CD8-positive, alpha-beta memory T cell (primary cell): ENCODE measurements at places on chromosomes 4 and X. TPM values are rescaled to one million over a fixed set of nuclear protein-coding genes. Genes with fewer than 3 reads are reported as not detected.

ATXN3L gene
- total RNA-seq: not detected

RTL9 gene
- not detected for total RNA-seq

AGTR2 gene
- not detected for total RNA-seq

HTATSF1 gene
- 45.2 TPM for total RNA-seq

ERVMER34-1 gene
- total RNA-seq: not detected

PLAC8 gene
- 17.8 TPM for total RNA-seq

ZCCHC12 gene
- total RNA-seq: not detected

ANXA3 gene
- not detected for total RNA-seq

PABPC5 gene
- total RNA-seq: not detected

MRFAP1L1 gene
- total RNA-seq: 54.9 TPM

POU3F4 gene
- total RNA-seq: not detected

ARX gene
- not detected for total RNA-seq

PDGFC gene
- total RNA-seq: not detected

MTNR1A gene
- total RNA-seq: not detected

NSUN7 gene
- not detected for total RNA-seq

COL4A5 gene
- total RNA-seq: not detected

SYTL4 gene
- total RNA-seq: not detected

TRAM1L1 gene
- total RNA-seq: not detected

TIMP1 gene
- 7.8 TPM for total RNA-seq

ARHGAP24 gene
- not detected for total RNA-seq

RNF150 gene
- total RNA-seq: not detected

CLDN34 gene
- not detected for total RNA-seq

CNKSR2 gene
- 4.1 TPM for total RNA-seq

FDCSP gene
- not detected for total RNA-seq

CT45A10 gene
- not detected for total RNA-seq

TLR10 gene
- total RNA-seq: not detected

SSX2 gene
- not detected for total RNA-seq

FAM50A gene
- total RNA-seq: 79.5 TPM

TET2 gene
- total RNA-seq: 28.0 TPM

FGG gene
- not detected for total RNA-seq

ADRA2C gene
- not detected for total RNA-seq

SOWAHD gene
- total RNA-seq: 0.55 TPM

ARHGAP10 gene
- total RNA-seq: 8.6 TPM

DKK2 gene
- not detected for total RNA-seq

FAM193A gene
- total RNA-seq: 26.9 TPM

SRPX gene
- not detected for total RNA-seq

GPR50 gene
- not detected for total RNA-seq

CLDN22 gene
- not detected for total RNA-seq

FAM9B gene
- not detected for total RNA-seq

SSX4B gene
- not detected for total RNA-seq

GC gene
- total RNA-seq: not detected

ASB12 gene
- not detected for total RNA-seq
